Body of pancreas (tissue), 4 donors: ENCODE measurements at places on chromosomes 1 and 21. TPM values are rescaled to one million over a fixed set of nuclear protein-coding genes. Genes with fewer than 3 reads are reported as not detected.

- no peak for DNase-seq
Observed at GRCh38 chr1:59597420-59598119, 217.2 kb upstream of the HOOK1 start.

DNA sequence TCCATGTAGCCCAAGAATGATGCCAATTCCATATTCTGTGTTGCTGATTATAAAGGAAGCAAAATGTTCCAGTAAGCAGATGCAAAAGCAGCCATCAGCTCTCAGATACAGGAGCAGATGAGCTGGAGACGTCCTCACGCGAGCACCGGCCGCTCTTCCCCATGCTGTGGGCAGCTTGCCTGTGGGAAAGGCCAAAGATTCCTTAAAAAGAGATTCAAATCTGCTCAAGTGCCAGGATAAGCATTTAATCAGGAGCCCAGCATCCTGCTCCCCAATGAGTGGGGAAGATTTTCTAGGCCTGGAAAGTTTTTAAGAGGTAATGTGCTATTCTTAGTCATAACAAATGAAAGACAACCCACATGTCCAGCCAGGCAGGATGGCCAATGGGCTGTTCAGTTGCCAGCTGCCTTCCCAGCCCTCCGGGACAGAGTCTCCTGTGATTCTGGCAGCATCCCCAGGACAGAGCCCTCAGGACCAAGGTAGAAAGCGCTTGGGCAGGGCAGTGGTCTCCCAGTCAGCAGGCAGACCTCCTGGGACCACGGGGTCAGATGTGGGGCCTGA lies 108.2 kb upstream of the TMPRSS2 start:
- no peak for DNase-seq

DNA sequence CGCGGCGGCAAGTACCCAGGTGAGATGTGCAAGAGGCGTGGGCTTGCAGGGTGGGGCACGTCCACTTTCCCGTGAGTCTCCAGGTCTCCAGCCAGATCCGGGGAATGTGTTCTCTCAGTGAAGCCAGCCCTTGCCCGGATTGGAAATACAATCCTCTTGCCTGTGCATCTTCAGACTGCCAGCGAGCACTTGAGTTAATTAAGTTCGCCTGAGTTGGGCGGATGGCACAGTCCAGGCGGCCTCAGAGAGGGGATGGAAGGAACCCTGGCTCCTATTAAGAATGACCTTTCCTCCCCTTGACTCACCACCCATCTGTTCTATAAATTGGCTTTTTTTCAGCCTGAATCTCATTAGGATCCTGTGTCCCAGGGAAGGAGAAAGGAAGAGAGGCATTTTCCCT lies 33.3 kb upstream of the CNTN2 start:
- DNase-seq = no peak

- no peak for DNase-seq
Observed at GRCh38 chr1:184162281-184162680, 110.8 kb downstream of the TSEN15 start.

GRCh38 chr1:164611754-164612642 lies 53.0 kb downstream of the PBX1 start:
- DNase-seq = peak; percentile 85

DNA sequence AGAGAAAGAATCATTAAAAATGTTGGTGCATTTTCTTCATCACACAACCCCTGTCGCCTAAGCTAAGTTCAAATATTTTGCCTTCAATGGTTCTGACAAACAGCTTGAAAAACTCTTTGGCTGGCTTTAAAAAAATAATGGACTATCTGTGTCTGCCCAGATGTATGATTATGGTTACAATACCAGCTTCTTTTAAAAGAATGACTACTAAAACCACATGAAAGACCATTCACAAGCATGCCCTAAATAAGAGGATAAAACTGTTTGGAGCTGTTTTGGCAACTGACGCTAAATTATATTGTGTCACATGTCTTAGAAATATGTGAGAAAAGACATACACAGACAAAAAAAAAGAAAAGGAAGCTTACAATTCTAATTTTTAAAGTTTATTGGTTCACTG lies 23.7 kb upstream of the PLPPR4 start:
- DNase-seq = no peak

DNA sequence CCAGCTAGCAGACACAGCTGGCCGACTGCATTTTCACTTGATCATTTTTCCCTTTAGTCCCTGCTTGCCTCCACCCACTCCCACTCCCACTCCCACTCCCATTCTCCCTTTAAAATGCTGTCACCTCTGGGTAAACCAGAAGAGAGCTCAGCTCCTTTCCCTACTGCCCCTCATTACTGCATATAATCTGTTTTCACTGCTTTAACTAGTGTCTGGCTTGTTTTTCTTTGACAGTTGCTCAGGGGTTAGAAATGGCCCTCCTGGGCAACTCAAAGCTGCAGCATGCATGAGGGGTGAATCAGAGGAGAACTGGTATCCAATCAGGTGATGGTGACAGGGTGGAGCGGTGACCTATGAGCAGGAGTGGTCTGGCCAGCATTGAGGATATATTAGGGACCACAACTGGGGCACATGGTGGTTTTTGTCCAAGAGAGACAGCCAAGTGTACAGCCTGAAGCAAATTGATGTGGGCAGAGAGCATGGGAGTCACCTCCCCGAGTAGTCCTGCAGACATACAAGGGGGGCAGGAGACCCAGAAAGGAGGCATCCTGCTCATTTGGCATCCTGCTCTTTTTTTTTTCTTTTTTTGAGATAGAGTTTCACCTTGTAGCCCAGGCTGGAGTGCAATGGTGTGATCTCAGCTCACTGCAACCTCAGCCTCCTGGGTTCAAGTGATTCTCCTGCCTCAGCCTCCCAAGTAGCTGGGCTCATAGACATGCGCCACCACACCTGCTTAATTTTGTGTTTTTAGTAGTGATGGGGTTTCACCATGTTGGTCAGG lies 42.6 kb upstream of the SRSF10 start:
- DNase-seq = no peak

DNA sequence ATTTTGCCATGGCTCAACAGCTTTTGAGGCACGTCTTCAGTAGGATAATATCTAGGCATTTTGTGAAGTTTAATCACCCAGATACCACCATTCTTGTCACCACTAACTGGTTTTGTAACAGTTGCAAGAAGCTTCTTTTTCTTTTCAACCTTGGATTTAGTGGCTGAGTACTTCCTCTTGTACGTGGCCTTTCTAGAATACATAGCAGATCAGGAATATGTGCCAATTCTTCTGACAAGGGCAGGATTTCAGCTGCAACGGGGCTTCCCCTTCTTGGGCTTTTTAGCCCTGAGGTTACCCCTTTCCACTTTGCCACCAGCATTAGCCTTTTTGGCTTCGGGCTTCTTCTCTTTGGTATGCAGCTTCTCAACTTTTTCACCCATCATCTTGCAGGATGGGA lies 79.3 kb upstream of the WARS2 start:
- DNase-seq = no peak

DNA sequence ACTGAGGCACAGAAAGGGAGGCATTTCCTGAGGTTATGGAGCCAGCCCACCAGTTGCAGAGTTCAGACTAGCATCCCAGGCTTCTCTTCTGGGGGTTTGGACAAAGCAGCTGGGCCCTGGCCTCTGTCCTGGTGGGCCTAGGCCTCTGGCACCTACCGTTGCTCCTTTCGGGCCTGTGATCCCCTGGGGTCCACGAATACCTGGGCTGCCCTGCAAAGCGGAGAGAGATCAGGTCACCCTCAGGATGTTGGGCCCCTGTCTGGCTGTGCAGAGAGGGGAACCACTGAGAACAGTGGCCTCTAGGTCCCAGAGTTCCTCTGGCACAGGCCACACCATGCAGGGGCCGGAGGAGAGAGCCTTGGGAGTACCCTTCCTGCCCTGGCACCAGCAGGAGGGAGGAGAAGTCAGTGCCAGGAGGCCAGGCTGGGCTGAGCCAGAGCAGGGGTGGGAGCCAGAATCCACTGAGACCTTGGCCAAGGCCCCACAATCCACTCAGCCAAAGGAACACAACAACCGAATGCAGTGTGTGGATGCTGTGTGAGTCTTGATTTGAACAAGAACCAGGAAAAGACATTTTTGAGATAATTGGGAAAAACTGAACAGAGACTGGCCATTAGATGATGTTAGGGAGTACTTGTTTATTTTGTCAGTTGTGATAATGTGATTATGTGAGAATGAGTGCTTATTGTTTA lies 8.9 kb downstream of the COL9A2 start:
- no peak for DNase-seq

The RHOU gene
- total RNA-seq = 9.3 TPM

The DMAP1 gene
- 39.2 TPM for total RNA-seq

The LEFTY1 gene
- total RNA-seq = 153 TPM
